ENCODE measurements at places on chromosomes 7 and 10.

DNA sequence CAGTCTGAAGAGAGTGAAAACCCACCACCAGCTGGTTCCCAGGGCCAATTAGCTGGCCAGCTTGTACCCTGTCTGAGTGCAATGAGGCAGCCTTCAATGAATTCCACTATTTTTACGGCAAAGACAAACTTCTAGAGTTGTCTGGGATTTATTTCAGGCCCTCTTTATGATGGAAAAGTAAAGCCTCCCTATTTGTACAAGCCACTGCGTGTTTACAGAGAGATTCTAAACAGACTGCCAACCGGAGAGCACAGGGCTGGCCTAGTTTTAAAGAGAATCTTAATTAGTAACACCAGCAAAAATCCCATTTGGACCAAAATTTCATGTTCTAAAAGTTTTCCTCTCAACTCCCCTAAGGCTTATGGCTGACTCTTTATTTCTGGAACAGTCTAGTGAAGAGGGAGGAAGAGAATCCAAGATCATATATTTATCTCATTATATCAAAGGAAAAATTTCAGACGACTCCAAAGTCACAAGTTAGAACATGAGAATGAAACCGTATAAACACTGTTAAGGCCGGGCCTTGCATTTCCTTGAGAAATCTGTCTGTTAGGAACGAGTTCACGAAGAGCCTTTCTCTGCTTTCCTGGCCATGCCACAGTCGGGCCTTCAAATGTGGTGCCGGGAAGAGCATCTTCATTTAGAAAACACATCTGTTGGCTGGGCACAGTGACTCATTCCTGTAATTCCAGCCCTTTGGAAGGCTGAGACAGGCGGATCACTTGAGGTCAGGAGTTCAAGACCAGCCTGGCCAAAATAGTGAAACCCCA, 724.6 kb upstream of the NRP1 start:
- no peak for DNase-seq

GRCh38 chr7:1576521-1577253, 6.9 kb upstream of the PSMG3 start:
- DNase-seq = no peak

DNA sequence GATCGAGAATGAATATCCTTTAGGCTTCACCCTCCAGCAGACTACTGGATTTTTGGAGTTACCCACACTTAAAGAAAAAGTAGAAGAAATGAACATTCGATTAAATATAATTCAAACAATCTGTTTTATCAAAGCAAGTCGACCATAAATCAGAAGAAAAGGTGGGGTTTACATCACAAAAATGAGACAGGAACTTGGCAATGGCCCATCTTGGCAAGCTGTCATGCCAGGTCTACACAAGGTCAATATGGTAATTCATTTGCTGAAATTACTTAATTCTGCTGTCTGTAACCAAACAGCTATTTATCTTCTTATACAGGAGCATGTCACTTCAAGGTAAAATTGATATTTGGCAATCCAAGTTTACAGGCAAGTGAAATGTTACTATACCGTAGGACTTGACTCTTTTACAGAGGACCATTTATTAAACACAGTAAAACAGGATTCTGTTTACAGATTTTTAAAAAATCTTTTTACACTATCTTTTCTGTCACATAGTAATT, 640.6 kb upstream of the NRP1 start:
- DNase-seq = no peak

DNA sequence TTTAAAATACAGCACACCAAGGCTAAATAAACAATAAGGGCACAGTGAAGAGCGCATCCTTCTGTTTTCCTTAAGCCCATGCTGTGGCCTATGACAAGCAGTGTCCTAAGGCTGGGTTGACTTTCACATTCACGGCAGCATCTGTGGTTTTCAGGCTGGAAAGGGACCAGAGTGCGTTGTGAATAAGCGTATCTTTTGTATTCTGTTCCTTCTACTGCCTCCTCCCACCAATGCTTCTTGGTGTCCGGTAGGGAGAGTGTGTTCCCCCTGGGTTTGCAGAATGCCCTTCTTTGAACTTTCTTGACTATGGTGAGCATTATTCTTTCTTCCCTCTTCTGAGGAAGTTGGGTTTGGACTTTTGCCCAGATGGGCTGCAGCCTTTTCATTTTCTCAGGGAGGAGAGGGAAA, 73.6 kb downstream of the ABCA13 start:
- DNase-seq = peak; percentile 64

DNA sequence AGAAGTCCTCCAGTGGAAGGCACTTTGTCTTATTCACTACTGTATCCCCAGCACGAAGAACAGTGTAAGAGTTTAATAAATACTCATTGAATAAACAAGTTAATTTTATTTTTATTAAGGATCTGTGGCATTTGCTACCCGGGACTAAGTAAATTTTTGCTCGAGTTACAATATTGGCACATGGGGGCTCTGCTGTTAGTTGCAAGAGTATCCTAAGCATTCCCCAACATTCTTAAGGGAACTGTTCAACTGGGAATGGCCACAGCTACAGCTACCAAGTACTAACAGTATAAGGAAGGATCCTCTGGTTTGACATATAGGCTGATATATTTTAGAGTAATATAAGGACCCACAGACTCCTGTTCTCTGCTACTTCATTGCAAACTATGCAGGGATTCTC, 8.7 kb upstream of the LRRTM3 start:
- DNase-seq = no peak

DNA sequence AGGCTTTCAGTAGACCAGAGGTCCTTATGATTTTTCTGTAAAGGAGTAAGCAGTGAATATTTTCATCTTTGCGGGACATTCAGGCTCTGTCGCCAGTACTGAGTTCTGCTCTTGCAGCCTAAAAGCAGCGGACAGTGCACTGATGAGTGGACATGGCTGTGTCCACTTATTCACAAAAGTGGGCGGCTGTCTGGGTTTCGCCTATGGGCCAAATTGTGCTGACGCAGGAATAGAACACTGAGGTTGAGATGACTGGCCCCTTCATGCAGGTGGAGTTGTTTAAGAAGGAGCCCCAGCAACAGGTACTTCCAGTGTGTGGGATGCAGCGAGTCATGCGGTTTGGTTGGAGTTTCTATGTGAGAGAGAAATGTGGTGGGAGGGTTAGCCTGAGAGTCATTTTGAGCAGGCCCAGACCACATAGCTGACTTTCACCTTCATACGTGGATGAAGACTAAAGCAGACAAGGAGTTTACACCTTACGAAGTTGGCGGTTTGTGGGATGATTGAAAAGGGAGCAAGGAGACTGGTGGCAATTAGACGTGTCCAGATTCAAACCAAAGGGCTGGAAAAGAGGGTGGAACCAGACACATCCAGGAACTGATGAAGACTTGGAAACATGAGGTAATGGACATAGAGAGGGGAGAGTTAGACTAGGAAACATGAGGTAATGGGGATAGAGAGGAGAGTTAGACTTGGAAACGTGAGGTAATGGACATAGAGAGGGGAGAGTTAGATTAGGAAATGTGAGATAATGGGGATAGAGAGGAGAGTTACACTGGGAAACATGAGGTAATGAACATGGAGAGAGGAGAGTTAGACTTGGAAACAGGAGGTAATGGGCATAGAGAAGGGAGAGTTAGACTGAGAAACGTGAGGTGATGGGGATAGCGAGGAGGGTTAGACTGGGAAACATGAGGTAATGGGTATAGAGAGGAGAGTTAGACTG, 38.2 kb downstream of the WDR37 start:
- DNase-seq = peak; percentile 30

DNA sequence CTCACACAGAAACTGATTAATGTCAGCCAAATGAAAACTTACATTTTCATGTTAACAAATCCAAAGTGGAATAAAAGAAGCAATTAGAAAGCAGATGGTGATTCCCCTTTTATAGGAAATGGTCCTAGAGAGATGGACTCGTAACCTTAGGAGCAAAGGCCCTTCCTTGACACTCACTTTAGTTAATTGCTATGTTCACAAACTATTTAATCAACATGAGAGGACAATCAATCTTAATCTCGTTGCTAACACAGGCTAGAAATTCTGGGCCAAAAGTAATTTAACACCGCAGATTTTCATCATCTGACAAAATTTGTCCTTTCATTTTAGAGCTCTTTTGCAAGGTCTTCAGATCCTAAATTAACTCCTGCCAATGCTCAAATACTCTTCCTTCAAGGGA, 64.0 kb upstream of the DNAJB12 start:
- no peak for DNase-seq

DNA sequence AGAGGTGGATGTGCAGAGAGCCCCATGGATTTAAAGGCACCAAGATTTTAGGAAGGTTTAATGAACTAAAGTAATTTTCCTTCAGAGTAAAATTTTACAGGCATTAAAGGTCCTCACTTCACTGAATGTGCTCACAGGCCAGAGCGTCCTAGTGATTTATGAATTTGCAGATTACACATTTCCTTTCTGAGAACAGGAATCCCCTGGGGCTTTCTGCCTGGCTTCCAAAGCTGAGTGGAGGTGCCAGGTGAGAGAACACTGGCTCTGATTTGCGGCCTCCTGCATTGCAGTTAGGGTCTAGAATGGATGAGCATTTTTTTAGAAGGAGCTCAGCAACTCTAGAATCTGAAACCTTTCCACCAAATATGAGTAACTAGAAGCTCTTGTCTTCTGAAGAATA, 194.3 kb downstream of the SORCS3 start:
- DNase-seq = no peak

- no peak for DNase-seq
Observed at GRCh38 chr10:123988694-123989093, 97.1 kb upstream of the CPXM2 start.

DNA sequence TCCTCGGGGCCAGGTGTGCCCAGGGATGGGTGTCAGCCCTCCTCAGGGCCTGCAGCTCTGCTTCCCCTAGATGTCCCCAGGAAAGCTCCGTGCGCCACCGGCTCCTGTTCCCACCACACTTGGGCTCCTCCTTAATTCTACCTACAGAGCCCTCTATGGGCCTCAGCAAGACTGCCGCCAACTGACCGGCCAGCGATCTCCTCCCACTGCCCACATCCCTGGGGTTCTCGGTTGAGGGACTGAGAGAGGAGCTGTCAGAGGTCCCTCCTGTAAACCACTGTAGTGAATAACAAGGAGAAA, 5.3 kb upstream of the LDB3 start:
- DNase-seq = no peak

GRCh38 chr7:13017881-13018280, 330.4 kb downstream of the ARL4A start:
- DNase-seq = no peak

GRCh38 chr7:66967029-66967428, 28.4 kb downstream of the SBDS start:
- no peak for DNase-seq

GRCh38 chr10:93872375-93873158, 21.2 kb upstream of the SLC35G1 start:
- DNase-seq = no peak

- DNase-seq = no peak
Observed at GRCh38 chr7:111535142-111535870, 27.0 kb downstream of the IMMP2L start.

GRCh38 chr10:930625-931325, 730 bp downstream of the LARP4B start:
- peak; percentile 73 for DNase-seq

DNA sequence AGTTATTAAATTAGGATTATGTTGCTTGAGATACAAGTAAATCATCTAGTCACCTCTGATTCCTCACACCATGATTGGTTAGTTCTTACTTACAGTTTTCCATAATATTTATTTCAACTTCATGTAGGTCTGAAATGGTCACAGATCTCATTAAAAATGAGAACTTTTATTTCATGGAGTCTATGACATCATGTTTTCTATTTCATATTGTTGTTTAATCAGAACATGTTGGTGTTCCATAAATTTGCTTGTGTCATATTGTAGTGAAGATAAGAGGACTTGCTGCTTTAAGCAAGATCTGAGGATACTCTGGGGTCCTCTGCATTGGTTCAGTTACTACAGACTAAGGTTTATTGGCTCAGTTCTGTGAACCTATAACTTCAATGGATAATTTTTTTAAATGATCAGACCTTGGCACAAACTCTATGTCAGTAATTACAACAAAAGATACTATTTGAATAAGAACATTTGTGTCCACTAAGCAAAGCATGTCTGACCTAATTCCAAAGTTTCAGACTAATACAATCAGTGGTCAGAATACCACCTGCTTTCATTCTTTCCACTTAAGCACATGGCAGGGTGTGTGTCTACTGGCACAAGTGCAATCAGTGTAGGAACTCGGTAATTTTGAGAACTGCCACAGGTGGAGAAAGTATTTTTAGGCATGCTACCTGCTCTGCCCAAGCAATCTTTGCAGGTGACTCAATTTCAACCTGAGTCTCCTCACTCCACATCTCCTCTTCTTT, 68.5 kb downstream of the CCDC71L start:
- DNase-seq = no peak

DNA sequence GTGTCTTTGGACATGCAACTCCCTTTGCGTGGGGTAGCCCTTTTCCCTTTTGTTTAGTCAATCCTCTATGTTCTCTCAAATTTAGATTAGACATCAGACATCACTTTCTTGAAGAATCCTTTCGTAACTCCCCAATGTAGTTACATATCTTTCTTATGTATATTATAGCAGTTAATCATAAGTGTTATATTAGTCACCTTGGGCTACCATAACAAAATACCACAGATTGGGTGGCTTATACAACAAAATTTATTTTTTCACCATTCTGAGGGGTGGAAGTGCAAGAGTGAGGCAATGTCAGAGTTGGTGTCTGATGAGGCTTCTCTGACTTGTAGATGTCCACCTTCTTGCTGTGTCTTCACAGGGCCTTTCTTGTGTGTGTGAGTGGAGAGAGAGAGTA, 105.7 kb downstream of the PHTF2 start:
- no peak for DNase-seq

DNA sequence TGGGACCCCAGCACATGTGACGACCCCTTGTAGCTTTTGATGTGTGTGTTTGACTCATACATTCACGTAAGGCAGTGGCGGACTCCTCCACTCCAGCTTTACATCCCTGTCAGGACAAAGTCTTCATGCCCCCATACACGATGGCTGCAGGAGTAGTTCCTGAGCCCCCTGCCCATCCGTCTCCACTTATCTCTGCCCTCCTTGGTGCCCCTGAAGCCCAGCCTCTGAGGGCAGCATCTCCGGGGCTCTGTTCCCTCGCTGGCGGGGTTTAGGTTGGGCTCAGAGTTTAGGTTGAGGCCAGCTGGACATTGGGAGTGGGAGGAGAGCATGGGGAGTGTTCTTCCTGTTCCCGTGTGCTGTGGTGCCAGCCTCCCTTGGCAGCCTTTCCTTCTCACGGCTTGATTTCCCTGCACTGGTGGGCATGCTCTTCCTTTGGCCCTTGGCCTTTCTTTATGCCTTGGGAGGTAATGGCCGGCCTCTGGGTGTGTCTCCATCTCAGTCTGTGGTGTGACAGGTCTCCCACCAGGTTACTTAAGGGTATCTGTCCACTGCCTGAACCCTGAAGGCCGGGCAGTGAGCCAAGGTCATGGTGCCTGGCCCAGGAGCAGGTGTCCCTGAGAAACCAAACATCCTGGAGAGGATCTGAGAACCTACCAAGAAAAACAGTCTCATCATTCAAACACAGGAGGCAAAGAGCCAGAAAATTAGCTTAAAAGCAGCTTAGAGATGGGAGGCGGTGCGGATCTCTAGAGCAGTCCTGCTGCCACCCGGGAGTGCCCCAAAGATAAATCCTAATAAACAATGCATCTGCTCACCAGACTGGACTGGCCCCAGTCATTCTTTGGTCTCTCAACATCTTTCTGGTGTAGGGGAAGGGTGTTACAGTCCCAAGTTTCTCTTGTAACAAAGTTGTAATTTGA, 85.5 kb downstream of the GLRX3 start:
- peak; percentile 51 for DNase-seq

All from sciatic nerve (tissue), 2 donors.